ENCODE measurements at places on chromosomes 2 and 18.
A peak's percentile ranks its signal among the peaks of the same experiment; 100 is the strongest.

DNA sequence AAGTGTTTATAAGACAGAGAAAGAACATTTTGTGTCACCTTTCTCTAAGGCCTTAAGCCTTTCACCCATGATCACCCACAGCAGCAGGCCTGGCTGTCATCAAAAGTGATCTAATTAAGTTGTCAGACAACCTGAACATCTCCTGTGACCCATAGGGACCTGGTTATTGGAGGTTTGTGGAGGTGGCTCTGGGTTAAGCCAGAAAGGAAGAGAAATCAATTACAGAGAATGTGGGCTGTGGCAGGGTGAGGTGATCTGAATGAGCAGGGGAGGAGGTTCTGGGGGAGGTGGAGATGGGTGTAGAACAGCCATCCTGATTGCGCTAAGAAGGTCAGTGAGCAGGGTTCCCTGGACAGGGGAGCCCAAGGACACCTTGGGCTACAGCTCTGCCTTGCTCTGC lies 170.8 kb downstream of the FSHR start:
- DNase-seq: no peak

DNA sequence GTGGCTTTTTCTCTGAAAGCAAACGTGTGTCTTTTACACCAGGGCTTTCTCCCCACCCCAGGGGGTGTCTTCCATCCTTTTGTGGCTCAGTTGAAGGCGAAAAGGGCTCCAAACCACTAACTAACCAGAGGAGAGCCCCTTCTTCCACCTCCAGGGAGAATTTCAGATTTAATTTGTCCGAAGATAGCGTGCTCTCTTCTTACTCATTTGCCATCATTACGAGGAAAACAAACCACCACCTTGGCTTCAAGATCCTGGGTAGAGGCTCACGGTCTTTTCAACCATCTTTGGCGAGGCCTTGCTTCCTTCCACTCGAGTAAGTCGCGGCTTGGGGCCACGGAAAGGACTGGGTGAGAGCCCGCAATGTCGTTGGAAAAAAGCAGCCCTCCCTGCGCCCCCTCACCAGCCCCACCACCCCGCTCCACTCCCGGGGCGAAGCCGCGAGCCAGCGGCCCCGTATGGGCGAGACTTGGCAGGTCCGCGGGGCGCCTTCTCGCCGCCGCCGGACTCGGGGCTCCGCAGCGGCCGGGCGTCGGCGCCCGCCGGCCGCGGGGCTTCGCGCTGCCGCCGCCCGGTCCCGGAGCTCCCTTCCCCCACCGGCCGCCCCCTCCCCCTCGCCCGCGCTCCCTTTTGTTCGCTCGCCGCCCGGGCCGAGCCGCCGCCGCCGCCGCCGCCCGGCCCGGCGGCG lies 1.7 kb upstream of the ZNF532 start:
- peak; percentile 11 for DNase-seq

GRCh38 chr2:63047321-63048279 lies 3.0 kb upstream of the OTX1 start:
- no peak for DNase-seq

GRCh38 chr2:135999899-136000298 lies 14.5 kb upstream of the DARS1 start:
- DNase-seq: no peak

DNA sequence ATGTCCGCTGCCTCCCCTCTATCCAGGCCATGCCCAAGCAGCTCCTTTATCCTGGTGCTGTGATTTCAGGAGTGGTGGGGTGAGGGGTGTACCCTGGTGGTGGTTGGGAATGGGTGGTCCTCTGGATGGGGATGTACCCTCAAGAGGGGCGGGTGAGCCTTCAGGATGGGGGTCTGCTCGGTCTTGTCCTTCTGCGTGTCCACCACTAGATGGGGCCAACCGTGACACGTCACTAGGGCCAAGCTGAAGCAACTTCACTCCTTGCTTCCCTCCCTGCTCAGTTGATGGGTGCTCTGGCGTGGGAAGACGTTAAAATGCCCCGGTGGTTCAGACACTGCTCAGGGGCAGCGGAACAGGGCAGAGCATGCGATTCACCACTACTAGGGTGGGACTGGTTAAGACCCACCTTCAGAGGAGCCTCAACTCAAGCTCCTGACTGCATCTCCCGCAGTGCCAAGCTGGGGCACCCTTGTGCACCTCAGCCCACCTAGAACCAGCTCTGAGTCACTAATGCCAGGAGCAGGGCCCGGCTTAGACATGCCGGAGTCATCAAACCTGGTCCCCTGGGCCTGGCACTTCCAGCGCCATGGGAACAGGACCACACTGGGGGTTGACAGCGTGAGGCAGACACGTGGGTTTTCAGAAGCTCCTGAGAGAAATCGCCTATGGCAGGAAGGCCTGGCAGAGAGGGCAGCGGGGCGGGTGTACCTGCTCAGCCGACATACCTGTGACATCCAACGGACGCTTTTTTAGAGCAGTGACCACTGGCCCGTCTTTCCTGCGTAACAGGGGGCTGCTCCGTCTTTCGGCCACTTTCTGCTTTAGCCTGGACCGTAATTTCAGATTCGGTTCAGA lies 256.7 kb downstream of the HDAC4 start:
- no peak for DNase-seq

DNA sequence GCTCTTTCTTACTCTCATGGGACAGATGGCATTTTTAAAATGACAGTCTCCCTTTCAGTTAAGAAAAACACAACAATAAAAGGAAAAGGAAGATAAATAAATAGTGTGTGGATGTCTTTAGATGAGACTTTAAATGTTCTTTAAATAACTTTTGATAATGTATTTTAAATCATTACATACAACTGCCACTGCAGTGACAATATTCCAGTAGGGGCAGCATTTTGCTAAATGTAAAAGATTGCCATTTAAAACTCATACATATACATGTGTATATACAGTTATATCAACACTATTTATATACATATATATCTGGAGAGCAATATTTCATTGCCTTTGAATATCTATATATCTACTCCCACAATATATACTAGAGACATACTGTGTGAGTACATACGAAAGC lies 90.7 kb downstream of the INO80D start:
- no peak for DNase-seq

DNA sequence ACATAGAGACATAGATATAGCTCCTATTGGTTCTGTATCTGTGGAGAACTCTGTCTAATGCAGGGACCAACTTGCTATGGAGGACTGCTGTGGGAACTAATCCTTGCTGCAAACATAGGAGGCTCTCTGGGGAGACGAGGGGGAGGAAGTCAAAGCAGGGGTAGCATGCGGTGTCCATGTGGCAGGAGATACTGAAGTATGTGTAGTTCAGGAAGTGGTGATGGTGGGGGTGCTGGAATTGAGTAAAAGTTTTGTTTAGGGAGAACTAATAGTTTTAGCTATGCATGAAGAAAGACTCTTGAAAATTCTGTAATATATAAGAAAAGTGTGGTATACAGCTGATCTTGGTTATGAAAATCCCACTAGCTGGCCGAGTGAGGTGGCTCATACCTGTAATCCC lies 62.0 kb downstream of the ANKRD44 start:
- DNase-seq: no peak

DNA sequence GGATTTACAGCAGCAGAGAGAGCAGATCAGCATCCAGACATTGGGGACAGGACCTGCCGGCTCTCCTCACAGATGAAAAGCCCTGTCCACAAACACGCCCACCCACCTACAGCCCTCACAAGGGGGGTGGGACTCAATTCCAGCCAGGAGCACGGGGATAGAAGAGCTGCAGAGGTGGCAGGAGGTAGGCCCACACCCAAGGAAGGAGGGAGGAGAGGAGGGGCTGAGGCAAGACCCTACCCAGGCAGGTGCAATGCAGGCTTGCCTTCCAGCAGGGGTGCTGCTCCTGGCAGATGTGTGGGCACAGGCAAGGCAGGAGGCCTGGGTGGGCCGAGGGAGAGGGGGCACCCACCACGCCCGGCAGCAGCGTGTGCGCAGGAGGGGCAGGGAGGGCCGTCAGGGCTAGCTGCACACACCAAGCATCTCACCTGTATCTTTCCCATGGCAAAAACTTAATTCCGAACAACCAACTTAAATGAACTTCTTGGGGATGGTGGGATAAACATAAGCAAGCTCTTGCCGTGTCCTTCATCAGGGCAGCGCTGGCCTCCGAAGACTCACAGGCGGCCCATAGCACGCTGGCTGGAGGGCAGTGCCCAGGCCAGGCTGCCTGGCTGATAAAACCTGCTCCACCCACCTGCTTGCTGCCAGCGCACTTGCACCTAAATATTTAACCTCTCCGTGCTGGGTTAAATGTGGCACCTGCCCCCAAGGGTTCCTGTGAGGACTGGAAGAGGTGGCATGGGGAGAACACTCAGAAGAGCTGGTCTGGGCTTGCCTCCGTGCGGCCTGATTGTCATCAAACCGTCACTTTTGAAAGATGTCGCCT lies 219.5 kb downstream of the HDAC4 start:
- DNase-seq: no peak

- no peak for DNase-seq
Measured at GRCh38 chr2:7692657-7693161, 775.5 kb downstream of the RNF144A start.

- no peak for DNase-seq
Measured at GRCh38 chr2:232699110-232699509, 2.0 kb downstream of the GIGYF2 start.

DNA sequence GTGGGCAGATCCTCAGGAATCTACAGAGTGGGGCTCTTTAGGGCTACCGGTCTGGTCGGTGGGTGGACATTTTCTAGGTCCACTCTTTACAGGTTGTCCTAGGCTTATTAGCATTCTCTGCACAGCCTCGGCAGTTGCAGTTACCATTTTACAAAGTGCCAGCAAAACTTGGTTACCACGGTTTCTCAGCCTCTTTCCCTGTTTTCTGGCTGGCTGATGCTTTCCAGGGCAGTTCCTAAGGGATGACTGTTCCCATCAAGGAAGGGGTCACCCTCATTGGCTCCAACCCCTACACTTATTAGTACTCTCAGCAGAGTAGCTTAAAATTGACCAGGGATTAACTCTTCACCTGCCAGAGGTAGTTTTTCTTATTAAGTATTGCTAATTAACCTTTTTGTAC lies 2.0 kb upstream of the AQP4 start:
- DNase-seq: no peak

DNA sequence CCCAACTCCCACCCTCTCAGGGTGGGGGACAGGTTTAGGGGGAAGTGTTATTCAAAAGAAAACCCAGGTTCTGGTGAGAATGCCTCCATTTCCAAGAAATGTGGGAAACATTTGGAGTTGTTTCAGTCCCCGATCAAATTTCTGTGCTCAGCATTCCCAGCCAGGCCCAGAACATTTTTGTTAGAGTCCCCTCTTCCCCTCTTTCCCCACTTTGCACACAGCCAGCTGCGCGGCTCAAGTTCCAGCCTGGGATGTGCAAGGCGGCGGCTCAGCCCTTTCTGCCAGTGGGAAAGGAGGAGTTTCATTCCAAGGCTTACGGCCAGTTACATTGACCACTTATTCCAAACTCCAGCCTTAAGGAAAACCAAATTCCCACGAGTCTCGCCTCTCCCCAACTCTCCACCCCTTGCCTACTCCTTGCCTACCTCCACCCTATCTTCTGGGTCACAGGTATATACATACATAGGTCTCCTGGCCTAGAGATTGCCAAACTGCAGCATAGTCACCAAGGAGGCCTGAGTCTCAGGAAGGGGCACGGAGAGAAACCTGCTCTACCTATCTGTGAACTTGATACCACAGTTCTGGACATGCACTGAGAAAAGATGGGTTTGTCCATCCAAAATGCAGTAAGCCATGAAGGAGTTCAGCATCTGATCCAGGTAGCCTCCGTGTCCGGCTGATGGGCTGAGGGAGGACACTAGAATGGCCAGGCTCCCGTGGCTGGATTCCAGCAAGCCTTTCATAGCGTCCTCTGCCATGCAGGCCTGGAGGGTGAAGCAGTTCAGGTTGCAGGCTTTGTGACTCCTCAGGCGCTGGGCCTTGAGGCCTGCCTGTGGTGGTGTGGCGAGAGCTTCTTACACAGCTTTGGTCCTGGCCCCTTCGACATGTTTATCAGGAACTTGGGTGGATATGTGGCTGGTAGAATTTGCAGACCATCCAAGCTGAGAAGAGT lies 154.5 kb downstream of the ZFP36L2 start:
- DNase-seq: no peak

- DNase-seq: no peak
Measured at GRCh38 chr2:188869550-188869949, 104.6 kb upstream of the COL3A1 start.

DNA sequence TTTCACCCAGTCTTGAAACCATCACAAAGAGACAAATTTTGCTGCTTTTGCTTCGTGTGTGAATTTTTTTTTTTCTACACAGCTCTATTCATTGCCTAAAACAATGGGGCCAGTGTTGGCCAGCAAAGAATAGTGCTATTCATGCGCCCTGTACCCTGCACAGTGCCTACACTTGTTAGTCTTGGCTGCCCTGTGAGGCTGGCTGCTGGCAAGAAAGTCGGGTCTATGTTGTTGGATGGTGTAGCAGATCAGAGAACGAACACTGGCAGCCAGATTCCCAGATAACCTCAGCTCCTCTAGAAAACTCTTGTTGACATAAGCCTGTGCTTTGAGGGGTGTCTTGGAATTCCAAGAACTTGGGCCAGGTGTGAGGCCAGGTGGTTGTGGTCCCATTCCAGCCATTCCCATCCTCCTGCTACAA lies 455.7 kb upstream of the TCF4 start:
- no peak for DNase-seq

DNA sequence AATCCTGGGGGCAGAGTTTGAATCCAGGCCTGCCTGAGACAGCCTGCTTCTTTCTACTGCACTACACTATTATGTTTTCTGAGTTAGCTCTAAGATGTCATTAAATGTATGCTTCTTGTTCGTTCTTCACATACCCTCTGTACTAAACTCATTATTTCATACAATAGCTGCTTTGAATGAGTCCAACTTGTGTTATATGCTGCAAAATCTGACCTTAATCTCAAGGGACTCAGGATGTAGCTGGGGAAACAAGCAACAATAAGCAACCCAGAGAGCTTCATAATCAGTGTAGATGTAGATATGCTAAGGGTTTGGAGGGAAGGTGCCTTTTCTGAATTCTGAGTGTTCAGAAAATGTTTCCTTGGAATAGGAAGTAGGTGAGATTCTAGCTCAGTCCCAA lies 14.4 kb downstream of the FMNL2 start:
- DNase-seq: no peak

GRCh38 chr2:23366720-23367119 lies 18.3 kb upstream of the KLHL29 start:
- DNase-seq: no peak

DNA sequence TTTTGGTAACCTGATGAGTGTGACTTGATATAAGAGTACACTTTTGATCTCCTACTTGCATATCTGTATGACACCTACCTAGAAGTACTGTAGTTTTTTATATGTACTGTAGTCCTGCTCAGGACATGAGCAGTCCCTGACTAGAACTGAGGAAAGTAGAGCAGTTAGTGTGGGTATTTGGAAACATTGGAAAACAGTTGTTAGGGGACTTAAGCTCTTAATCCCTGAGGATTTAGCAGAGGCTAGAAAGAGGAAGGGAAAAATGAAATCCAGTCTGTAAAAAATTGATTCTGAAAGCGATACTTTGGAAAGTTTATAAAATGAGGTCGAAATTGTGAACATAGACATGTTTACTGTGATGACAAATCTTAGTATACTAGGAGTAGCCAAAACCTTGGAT lies 125.6 kb downstream of the NCOA1 start:
- no peak for DNase-seq

GRCh38 chr2:43033466-43034241 lies 192.8 kb downstream of the ZFP36L2 start:
- no peak for DNase-seq

All from CD8-positive, alpha-beta memory T cell (primary cell).